ENCODE measurements at places on chromosomes 7 and 10.

DNA sequence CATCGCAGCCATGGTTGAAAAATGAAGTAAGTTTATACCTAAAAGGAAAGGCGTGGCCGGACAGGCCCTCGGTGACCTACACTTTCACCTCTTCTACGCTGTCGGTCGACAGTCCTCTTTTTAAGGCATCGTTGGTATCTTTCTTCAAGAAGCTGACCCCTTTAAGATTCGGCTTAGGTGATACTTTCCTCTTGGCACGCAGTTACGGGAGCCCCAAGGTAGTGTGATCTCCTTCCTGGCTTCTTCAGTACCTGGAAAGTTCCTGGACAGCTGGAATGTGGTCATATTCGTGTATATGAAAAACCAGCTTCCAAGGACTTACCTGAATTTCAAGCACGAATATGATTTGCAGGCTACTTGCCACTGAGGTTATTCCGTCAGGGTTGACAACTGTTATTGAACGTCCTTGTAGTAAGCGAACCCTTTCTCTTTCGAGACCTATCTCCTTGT lies 885 bp upstream of the SYPL1 start:
- no peak for DNase-seq

DNA sequence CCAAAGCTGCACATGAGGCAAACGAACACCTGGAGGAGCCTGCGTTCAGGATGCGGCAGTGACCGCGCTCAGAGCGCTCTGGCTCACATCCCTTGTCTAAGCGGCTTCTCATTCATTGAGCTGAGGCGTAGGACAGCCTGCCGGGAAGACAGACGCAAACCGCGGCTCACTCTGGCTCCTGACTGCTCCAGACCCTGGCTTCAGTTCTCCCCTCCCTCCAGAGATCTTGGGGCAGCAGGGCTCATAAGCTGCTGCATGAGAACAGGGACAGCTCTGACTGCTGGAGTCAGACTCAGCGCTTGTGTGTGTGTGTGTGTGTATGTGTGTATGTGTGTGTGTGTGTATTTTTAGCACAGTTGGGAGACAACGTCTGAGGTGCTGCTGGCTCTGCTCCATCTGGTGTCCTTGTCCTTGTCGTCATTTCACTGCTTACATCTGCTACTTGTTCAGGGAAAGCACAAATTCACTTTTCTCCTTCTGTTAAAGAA lies 15.8 kb upstream of the LYZL2 start:
- DNase-seq: no peak

- no peak for DNase-seq
These were observed 646.2 kb downstream of the IPMK start for GRCh38 chr10:57621466-57621865.

DNA sequence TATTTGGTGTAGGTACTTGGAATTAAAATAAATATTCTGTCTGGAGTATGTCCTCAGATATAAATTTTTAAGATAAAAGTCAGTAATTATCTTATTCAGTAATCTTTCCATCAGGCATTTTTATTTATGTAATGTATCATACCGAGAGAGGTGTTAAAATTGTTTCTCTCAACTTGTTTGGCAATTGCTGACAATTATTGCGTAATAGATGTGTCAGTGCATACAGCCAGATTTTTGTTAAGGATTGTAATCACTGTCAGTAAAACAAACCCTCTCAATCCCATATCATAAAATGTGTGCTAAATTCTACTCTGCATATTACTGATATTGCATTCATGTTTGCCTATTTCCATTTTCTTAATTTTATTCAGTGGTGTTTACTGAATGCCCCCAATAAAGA lies 69.2 kb downstream of the CNTNAP2 start:
- DNase-seq: no peak

GRCh38 chr10:34294137-34294536 lies 521.0 kb downstream of the PARD3 start:
- no peak for DNase-seq

DNA sequence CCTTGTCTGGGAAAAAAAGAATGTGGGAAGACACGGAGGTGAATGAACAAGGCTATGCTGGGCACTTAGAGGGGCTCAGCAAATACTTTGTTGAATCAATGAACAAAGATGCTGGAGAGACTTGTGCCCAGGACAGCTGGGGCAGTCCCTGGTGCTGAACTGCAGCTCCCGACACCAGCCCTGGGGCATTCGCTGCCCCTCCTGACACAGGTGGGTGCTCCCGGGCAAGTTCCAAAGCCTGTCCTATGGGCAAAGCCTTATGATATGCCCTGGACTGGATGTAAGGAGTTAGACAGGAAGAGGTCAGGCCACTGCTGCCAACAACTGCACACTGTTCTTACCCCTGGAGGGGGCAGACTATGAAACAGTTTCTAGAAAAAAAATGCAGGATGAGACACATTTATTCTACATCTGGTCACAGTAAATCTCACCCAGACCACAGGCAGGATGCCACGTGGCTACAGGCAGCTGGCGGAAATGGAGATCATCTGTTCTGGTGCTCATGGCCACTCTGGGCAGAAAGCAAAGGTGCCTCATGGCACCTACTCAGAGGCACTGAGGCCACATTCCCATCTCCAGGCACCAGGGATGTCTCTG lies 21.9 kb upstream of the FRAT2 start:
- DNase-seq: no peak

- no peak for DNase-seq
These were observed 181.7 kb downstream of the TCF7L2 start for GRCh38 chr10:113131613-113132261.

DNA sequence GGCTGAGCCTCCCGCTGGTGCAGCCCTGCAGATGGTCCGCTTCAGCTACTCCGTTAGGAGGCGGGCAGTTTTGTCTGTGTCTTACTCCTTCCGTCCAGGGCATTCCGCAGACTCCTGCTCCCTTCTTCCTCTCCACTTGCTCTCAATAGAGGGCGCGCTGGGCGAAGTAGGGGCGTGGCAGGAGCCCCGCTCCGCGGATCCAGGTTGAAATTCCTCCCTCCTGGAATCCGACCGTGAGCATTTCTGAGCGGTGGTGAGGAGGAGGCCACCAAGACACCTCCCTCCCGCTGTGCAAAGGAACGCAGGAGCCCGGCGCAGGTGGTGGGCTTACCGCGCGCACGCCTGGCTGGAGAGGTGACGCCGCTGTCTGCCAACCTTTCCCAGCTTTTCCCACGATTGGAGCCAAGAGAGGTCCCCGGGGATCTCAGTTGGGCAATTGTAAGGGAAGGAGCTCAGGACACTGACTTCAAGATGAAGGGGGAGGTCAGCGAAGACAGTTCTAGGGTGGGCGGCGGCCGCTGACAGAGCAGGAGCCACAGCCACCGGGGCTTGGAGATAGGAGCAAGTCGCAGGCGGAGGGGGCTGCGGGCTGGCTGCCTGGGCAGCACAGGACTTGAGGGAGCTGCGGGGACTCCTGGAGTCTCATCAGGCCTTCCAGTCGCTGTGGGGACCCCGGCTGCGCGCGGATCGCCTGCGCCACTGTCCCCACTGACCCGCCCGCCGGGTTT lies 1011.3 kb downstream of the XPNPEP1 start:
- DNase-seq: no peak

- no peak for DNase-seq
These were observed 7.2 kb upstream of the CHCHD1 start for GRCh38 chr10:73774637-73775036.

DNA sequence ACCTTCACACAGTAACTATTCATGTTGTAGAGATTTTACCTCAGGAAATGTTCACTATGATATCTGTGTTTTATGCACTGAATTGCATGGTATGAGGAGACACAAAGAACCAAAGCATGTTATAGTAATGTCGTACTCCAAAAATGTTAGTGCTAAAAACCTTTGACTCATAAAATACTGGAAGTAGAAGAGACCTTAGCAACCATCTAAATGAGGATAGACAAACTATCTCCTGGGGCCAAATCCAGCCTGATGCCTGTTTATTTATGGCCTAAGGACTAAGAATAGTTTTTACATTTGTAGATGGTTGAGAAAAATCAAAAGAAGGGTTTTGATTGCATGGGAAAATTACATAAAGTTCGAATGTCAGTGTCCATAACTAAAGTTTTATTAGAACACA lies 535.1 kb downstream of the INHBA start:
- DNase-seq: no peak

DNA sequence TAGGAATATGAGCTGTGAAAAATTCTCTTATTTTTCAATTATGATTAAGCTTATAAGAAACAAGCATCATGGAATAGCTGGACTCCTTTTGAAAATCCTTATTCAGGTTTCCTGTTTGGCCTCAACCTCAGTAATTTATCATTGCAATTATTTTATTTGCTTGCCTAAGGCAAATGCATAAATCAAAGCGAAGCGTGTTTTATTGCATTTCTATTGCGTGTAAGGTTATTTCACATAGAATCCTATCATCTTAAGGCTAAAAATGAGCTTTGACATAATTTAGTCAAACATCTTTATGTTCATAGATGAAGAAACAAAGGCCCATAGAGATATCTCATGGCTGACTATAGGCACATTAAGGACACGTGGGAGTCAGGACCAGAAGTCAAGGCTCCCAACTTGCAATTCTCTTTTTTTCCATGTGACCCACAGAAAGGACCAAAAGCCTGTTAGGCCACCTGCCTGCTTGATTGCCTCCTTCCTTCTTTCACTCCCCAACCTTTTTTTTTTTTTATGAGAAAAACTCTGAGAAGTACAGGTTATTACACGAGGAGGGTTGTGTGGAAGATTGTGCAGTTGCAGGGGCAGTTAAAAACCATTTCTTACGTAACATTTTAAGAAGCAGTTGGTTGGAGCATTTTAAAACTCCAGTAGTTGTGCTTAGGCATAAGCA lies 261.0 kb downstream of the HDAC9 start:
- DNase-seq: no peak

DNA sequence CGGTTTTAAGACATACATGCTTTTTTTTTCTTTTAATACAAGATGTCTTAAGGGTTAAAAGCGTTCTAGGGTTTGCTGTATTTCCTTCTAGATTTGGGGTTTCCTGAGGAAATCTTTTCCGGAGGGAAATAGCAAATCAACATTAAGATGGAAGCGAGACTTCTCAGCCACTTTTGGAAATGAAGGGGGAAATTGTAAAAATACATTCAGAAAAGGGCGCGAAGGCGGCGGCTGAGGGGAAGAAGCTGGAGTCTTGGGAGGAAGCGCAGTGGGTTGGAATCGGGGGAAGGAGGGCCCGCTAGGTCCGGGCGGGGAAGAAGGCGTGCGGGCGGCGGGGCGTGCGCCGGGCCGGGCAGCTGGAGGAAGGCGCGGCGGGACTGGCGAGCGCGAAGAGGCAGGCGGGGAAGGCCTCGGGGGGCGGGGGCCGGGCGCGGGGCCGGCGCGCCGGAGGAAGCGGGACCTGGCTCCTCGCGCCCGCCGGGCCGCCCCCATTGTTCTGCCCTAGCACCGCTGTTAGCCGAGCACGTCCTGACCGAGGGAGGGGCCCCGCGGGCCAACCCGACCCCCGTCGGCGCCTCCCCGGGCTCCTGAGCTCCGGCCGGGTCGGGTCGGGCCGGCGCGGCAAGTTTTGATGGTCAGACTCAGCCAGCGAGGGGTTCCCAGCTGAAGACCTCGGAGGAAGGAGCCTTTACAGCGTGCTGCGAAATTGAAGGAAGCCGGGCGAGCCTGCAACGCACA lies 1.5 kb upstream of the SKIDA1 start:
- DNase-seq: peak; percentile 22

- peak; percentile 88 for DNase-seq
These were observed 11.8 kb downstream of the MOSPD3 start for GRCh38 chr7:100623951-100624824.

DNA sequence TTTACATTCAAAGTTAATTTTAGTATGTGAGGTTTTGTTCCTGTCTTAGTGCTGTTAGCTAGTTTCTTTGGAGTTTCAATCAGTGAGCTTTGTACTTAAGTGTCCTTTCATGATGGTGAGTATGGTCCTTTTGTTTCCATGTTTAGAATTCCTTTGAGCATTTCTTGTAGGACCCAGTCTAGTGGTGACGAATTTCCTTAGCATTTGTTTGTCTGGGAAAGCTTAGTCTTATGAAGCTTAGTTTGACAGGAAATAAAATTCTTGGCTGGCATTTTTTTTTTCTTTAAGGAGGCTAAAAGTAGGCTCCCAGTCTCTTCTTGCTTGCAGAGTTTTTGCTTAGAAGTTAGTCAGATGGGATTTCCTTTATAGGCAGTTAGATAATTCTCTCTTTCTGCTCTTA lies 209.2 kb upstream of the SEMA3C start:
- DNase-seq: no peak

- no peak for DNase-seq
These were observed 301.6 kb downstream of the SNX13 start for GRCh38 chr7:17638727-17639126.

GRCh38 chr7:143355450-143356385 lies 6.8 kb downstream of the FAM131B start:
- DNase-seq: no peak

DNA sequence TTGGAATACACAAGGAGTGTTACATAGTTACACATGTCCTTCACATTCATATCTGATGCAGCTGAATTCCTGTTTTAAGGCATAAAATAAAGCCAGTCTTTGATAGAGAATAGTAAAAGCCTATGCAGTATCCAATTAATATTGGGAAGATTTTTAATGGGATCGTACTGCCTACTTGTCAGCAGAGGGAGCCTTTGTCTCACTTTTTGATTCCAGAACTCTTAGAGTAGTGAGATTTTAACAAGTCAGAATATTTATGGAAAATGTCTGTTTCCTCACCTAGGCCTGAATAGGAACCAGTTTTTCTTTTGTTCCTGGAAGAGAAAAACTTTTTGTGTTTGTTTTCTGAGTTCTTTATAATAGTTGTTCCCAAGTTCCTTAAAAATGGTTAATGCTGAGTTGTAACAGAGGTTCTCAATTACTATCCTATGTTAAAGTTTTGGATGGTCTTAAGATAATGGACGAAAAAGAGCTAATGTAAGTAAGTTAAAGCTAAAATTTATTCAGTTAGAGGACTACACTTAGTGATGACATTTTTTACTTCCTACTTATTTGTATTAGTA lies 114.0 kb downstream of the BBS9 start:
- DNase-seq: no peak

- DNase-seq: peak; percentile 62
These were observed 2.8 kb downstream of the ASIC3 start for GRCh38 chr7:151051108-151051507.

DNA sequence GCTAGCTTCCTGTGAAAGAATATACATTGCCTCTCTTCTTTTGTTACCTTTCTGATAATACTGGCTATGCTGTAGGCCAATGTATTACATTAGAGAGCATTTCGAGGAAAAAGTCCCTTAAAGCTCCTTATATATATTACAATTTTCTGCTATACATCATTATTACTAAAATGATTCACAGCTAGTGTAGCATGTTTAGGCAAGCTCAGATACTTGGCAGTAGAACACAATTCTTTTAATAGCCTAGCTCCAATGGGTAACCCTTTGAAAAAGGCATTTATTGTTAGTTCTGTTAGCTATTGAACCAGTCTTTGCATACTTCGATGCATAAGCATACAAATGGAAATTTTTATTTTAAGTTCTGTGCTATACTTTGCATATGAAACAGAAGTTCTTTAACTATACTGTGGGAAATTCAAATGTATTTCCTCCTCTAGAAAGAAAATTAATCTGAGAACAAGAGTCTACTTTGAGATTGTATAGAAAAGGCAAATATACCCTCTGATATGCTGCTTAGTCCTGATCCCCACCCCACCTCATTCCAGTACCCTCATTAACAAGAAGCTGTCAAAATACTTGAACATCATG lies 55.6 kb upstream of the SKAP2 start:
- no peak for DNase-seq
